ENCODE measurements at places on chromosomes 12 and 14. TPM values are rescaled to one million over a fixed set of nuclear protein-coding genes. Genes with fewer than 3 reads are reported as not detected.

The IFI27L2 gene
- total RNA-seq = 23.9 TPM

The NPFF gene
- total RNA-seq = not detected

The EIF2S3B gene
- total RNA-seq = 19.1 TPM

The GLTP gene
- total RNA-seq = 63.0 TPM

The HOXC9 gene
- total RNA-seq = not detected

The TPH2 gene
- total RNA-seq = not detected

The CIROP gene
- total RNA-seq = not detected

The DDN gene
- total RNA-seq = 0.21 TPM

The SPTLC2 gene
- 33.6 TPM for total RNA-seq

The LEMD3 gene
- total RNA-seq = 55.9 TPM

The FLRT2 gene
- under 0.01 TPM for total RNA-seq

The BIN2 gene
- total RNA-seq = 211 TPM

The TAS2R7 gene
- not detected for total RNA-seq

The TEAD4 gene
- total RNA-seq = not detected

The LRP1 gene
- 56.0 TPM for total RNA-seq

The MAP1LC3B2 gene
- 1.9 TPM for total RNA-seq

The NRXN3 gene
- under 0.01 TPM for total RNA-seq

The SIX4 gene
- 0.10 TPM for total RNA-seq

The PLEKHG7 gene
- total RNA-seq = 0.42 TPM

The KRT85 gene
- not detected for total RNA-seq

The ERC1 gene
- total RNA-seq = 30.2 TPM

The MEG3 gene
- total RNA-seq = 1.7 TPM

The SERPINA9 gene
- total RNA-seq = not detected

The CIDEB gene
- total RNA-seq = 14.4 TPM

The OR11H6 gene
- not detected for total RNA-seq

The OVCH1 gene
- total RNA-seq = not detected

The GPR84 gene
- 49.4 TPM for total RNA-seq
